ENCODE measurements at places on chromosomes 4 and X.

- no peak for DNase-seq
These were observed 77.6 kb downstream of the PPP3CA start for GRCh38 chr4:101269682-101270081.

GRCh38 chrX:110964786-110965185, 131.2 kb upstream of the PAK3 start:
- DNase-seq = no peak

GRCh38 chr4:107035819-107036583, at the start of gene DKK2:
Gene DKK2 (minus strand): TSS chr4:107036313. CDS start chr4:107035591, 722 bp downstream.
- DNase-seq = no peak

GRCh38 chr4:88949605-88950004, 107.4 kb downstream of the FAM13A start:
- no peak for DNase-seq

DNA sequence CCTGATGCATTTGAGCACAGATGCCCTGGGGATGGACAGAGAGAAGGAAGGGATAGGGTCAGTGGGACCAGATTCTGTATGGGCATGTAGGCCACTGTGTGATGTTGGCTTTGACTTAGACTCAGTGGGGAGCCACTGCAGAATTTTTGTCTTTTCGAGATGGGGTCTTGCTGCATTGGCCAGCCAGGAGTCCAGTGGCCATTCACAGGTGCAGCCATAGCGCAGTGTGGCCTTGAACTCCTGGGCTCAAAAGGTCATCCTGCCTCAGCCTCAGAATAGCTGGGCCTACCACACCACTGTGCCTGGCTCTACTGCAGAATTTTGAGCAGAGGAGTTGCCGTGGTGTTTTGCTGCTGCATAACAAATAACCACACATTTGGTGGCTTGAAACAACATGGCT, 22.8 kb downstream of the TBC1D14 start:
- no peak for DNase-seq

GRCh38 chr4:3016961-3017360, 53.6 kb downstream of the GRK4 start:
- DNase-seq = no peak

- peak; percentile 30 for DNase-seq
These were observed 808 bp downstream of the PRDM5 start for GRCh38 chr4:120921456-120922380.

GRCh38 chr4:76767983-76768382, 130.0 kb downstream of the SOWAHB start:
- DNase-seq = peak; percentile 77

DNA sequence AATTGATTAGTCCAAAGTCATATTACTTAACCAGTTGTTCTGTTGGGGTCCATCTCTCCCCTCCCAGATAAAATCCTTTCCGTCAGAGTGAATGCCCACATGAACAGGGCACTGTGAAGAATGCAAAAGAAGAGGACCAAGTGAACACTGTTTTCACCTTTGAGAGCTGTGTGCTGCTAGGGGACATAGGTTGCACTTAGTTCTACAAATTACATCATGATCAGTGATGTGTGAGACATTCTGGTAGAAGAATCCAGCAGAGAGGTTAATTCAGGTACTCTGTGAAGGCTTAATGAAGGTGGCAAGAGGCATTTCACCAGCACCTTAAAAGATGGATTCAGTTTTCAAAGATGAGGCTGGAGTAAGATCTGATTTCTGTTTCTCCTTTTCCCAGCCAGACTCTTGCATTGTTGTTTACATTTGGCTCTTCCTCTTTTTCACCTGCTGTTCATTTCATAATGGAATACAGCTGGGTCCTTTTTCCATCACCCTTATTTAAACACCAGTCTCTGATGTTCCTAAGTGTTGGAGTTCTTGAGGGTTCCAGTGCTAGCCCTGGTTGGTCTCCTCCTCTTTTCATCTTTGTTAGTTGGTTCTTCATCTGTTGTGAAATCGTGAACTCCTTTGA, 10.9 kb downstream of the GAB1 start:
- DNase-seq = no peak

- no peak for DNase-seq
These were observed 186.1 kb downstream of the CAMK2D start for GRCh38 chr4:113575401-113575800.

DNA sequence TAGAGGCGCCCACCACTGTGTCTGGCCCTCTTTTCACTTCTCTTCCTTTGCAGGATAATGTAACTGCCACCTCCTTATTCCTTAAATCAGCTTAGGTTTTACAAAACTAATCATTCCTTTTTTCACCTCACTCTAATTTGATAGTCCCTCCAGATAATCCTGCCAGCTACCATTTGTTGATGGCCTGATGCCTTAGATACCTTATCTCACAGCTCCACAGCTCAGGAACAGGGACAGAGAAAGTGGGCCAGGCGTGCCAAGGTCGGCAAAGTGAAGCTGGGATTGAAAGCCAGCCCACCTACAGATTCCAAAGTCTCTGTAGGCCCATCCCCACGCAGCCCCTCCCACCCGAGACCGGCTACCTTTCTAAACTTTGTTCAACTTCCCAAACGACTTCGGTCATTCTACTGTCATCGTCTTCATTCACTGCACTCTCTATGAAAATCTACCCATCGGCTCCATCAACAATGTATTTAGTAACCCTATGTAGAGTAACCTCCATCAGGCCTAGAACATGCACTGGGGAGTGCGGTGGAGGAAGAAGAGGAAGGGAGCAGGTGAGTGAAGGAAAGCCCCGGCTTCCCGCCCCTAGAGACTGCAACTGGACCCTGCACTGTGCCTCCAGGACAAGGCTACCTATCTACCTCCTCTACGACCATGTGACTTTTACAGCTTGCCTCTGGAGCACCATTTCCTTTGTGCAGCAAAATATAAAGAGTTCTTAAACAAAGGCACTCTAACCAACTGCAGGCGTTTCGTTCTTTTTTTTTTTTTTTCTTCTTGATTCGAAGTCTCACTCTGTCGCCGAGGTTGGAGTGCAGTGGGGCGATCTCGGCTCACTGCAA, 1.5 kb downstream of the CASP6 start:
- no peak for DNase-seq

- DNase-seq = no peak
These were observed 69.6 kb upstream of the CXorf66 start for GRCh38 chrX:140034916-140035315.

DNA sequence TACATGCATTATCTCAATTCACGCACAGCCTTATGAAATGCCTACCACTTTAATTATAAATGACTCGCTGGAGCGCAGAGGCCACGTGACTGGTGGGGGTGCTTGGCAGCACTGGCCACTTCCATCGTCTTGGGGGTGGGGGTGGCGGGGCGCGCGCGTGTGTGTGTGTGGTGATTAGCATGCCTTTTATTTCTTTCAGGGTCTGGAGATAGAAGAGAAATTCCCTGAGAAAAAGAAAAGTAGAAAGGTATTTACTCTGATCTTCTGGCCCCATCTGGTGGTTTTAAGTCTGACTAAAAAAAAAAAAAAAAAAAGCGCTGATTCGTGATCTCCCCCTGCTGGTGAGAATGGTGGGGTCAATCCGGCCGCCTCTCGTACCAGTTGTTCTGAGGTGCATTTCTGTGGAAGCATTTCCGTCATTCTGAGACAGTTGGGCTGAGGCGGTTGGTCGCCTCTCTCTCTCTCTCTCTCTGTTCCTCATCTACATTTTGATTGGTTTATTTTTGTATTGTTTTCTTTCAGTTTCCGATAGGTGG, at the start of gene CCNB3:
CCNB3 (plus strand) TSS at position 402 of the 536 bp plus-strand sequence. CDS start 80,399 bp downstream, outside the sequence.
- peak; percentile 20 for DNase-seq

- DNase-seq = no peak
These were observed 131.2 kb upstream of the PCDH18 start for GRCh38 chr4:137663251-137664045.

GRCh38 chrX:115564243-115564642, 3.3 kb downstream of the PLS3 start:
- no peak for DNase-seq

DNA sequence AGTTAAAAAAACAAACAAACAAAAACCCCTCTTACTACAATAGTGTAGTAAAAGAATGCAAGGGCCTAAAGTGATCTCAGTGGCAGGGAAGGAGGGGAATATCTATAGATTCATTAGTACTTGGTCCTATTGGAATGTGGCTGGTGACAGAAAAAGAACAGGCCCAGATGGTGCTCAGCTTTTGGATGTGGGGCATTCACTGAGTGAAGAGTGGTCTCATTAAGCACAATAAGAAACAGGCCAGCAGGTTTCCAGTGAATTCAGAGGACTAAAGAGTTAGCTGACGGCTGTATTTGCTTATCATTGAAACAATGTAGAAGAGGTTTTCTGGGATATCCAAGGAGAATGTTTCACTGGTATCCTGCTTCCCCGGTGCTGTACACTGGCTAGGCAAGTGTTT, 243.8 kb upstream of the HHIP start:
- no peak for DNase-seq

- DNase-seq = peak; percentile 50
These were observed 39.1 kb downstream of the HAND2 start for GRCh38 chr4:173490817-173491528.

- no peak for DNase-seq
These were observed 56.2 kb downstream of the SMIM20 start for GRCh38 chr4:25970226-25970675.

DNA sequence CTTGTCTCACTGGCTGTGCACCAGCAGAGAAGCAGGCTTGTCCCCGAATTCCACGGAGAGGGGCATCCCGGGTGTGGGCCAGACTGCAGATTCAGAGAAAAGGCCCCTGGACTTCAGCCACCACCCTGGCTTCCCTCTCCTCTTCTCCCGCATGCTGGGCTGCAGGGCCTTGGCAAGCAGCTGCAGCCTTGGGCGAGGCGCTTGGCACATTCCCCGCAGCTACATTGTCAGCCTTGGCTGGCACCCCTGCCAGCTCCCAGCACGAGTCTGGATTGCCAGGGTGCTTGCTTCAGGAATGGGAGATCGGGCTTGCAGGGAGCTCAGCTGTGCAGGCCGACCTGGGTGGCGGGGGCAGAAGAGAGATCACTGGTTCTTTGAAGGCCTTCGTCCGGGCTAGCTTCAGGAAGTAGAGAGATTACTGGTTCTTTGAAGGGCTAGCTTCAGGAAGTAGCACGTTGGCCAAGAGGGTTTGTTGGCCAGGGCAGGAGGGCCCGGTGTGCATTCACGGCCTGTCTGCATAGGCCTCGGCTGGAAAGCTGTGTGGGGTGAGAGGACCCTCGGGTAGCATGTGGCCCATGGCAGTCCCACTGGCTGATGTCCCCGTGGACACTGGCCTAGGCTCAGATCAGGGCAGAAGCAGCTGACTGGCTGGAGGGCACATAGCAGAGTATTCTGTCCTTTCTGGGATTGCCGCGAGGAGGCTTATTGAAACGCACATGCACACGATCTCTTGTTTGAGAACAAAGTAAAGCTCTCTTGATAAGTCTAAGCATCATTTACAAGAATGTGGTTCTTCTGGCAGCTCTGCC, 2.7 kb downstream of the ABCD1 start:
- no peak for DNase-seq

DNA sequence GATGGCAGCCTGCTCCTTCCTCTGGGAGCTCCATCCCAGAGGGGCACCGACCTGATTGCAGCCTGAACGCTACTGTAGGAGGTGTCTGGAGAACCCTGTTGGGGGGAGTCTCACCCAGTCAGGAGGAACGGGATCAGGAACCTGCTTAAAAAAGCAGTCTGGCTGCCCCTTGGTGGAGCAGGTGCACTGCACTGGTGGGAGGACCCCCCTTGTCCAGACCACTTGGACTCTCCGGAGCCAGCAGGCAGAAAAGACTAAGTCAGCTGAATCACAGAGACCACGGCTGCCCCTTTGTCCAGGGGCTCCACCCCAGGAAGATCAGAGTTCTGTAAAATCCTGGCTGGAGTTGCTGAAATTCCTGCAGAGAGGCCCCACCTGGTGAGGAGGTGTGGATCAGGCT, 67.3 kb upstream of the MAGEB18 start:
- DNase-seq = no peak

DNA sequence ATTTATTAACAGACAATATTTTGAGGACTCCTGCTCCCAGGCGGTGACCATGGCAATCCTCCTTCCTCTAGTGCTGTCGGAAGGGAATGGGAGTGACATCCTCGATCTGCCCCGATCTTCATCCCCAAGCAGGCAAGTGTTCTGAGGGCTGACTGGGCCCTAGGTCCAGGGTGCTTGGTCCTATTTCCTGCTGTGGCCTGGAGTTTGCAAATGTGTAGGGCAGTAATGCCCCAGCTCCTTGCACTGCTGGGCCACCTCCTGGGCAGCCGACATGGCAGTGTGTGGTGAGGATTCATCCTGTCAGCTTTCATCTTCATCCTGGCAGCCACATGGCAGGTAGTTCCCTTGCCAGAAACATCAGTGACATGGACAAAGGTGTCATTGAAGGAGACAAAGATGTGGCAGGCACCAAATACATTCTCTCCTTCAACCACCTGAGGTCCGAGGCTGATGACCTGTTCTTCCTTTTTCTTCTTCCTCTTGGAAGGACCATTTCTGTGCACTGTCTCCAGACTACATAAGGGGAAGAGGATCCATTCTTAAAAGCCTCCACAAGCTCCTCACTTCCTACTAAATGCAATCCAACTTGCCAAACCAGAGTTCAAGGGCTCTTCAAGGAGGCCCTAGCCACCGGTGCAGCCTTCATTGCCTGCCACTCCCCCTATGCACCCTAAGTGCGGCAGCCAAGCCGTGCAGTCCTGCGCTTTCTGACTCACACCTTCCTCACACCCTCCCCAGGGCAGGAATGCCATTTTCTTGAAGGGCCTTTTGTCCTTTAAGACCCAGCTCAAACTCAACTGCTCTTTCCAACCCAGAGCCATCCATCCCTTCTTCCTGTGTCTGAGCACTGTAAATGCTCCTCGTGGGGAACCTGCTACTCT, 65.7 kb downstream of the TMEM154 start:
- DNase-seq = no peak

GRCh38 chrX:22351966-22352365, 79.3 kb downstream of the CBLL2 start:
- no peak for DNase-seq

GRCh38 chr4:177109769-177110168, 199.9 kb upstream of the NEIL3 start:
- no peak for DNase-seq

DNA sequence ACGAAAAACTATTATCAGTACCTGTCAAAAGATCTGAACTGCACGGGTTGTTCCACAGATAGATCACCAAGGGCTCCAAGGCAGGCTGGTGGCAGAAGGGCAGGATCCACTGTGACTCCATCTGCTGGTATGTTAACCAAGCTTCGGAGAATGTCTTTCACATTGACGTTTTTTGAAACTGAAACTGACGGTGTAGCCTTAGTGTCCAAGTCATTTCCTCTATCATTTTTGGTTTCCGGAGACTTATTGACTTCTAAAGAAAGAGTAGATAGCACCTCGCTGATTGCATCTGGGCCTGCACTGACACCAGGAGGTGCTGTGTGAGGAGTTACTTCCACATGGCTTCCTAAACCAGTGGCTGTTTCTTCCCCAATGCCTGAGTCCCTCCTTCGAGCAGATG, 186.9 kb downstream of the LRBA start:
- DNase-seq = no peak

DNA sequence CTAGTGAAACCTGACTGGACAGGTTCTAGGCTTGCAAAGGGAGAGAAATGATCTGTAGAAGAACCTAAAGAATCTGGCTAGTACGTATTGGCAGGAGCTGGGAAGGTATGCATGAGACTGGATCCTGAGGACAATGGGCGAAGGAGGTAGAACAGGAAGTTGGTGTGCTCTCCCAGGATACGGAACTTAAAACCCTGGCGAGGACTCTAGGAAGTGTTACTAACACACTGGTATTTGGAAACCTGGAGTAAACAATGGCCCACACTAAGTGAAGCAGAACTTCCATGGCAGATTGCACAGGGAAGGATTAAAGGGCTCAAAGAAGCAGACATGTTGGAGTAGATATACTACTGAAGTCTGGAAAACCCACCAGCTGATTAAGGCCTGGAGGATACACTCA, 9.1 kb downstream of the SYN1 start:
- DNase-seq = no peak
